ENCODE measurements at places on chromosomes 7 and 10.

GRCh38 chr10:75950997-75951589 is 519.7 kb downstream of the LRMDA start:
- no peak for DNase-seq

GRCh38 chr7:4948402-4948801 is 10.6 kb downstream of the MMD2 start:
- DNase-seq, result no peak

- no peak for DNase-seq
Observed at GRCh38 chr7:90660100-90660499, 64.0 kb downstream of the CDK14 start.

GRCh38 chr7:31036924-31037323 is 15.2 kb upstream of the ADCYAP1R1 start:
- no peak for DNase-seq

- no peak for DNase-seq
Observed at GRCh38 chr7:116805100-116805544, 57.3 kb upstream of the CAPZA2 start.

- no peak for DNase-seq
Observed at GRCh38 chr10:29285624-29286051, 3.2 kb upstream of the LYZL1 start.

DNA sequence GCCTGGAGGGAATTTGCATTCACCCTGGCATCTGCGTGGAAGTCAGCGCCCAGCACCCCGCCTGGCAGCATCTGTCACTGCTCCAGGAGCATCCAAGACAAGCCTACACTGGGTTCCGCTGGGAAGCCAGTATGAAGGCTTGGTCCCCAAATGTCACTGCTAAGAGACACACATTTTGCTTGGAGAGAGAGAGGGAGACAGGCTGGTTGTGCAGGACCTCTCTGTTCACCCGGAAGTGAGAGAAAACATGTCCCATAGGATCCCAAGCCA is 119.5 kb downstream of the SEC23IP start:
- DNase-seq, result no peak

DNA sequence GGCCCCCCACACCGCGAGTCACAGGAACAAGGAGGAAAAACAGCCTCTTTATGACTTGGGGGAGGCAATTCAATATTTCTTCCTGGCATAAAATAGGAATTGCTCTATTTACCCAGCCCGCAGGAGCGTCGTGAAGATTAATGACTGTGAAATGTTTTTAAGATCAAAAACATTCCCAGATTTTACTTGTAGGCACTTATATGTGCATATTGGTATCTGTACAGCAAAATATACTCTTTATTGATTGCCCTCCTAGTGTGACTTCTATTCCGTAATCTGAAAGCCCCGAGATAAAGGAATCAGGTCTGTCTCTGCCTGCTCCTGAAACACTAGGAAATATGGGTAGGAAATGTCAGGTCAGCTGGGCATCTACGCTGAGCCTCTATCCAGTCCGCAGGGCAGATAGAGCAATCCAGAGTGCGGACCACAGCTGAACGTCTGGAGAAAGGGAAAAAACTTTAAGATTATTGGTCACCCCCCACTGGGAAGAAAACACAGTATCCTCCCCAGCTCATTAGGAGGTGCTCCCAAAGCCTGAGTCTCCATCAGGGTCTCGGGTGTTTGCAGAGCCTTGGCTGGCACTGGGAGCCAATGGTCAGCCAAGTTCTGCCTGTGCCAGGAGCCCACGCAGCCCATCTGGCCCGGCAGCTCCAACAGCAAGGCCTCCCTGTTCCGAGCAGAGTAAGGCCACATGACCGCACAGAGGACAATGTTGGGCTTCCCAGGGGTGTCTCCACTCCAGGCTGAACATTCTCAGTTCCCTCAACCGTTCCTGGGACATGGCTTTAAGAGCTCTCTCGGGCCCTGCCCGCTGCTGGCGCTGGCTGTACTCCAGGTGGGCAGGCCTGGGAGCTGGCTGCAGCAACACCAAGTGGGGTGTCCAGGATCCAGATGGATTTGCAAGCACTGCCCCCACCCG is 7.7 kb downstream of the CTBP2 start:
- DNase-seq, result no peak

DNA sequence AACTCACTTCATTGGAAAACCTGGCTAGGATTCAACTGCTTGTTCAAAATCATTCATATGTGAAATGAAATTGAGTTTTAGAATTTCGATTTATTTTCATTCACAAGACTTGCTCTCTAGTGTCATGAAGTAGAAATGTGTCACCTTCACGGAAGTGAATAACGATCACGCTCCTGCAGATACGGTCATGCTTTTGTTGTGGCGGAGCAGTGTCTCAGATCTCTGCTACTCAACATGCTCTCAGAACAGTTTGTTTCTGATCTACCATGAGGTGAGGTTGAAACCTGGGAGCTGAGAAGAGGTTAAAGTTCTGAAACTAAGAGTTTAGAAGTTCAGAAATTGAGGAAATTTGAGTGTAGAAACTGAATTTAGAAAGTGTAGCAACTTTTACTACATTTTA is 13.8 kb upstream of the PITRM1 start:
- DNase-seq, result peak; percentile 66

GRCh38 chr10:32374605-32375004 is 27.6 kb upstream of the EPC1 start:
- DNase-seq, result no peak

- DNase-seq, result no peak
Observed at GRCh38 chr10:11553773-11554381, 57.6 kb downstream of the USP6NL start.

DNA sequence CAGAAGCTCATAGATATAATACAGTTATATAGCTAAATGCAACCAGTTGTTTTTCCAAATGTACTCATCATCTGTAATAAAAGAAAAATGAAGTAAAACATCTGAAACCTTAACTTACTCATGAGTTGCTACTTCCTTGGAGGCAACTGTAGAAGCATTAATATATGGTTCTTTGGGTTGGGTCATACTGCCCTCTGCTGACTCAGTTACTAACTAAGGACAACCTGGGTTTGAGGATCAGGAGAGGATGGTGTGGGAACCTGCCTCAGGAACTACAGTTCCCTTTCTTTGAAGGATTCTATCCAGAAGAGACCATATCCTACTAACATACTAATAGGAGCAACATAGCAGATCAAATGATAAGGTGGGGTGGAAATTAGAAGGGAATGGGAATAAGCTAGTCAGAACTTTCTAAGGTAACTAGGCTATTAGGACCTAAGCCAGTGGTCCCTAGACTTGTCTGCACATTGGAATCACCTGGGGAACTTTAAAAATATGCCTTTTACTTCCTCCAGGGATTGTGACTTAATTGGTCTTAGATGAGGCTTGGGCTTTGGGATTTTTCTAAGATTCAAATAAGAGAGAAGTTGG is 20.7 kb downstream of the COX15 start:
- peak; percentile 37 for DNase-seq

DNA sequence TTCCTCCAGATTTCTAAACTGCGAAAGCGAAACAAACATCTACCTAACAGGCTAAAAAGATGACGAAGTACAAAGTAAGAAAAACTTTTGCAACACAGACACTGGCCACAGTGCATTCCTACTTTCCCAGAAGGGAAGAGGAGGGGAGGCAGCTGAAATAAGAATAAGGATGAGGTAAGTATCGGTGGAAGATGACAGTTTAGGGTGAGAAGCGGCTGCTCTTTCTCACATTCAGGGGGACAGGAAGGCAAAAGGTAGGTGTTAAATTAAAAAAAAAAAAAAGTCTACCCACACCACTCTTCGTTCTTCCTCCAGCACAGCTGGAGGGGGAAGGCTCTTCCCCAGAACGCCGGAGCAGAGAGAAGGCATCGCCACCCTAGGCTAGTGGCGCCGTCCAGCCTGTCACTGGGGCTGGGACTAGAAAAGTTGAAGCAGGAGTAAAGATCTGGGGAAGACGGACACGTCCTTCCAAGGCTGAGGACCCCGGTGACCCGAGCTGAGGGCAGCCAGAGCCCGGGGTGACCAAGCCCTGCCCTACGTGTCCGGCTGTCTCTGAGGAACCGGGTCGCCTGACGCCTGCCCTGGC is 846 bp downstream of the DNAJC1 start:
- no peak for DNase-seq

GRCh38 chr7:147859033-147859432 is 731.5 kb upstream of the C7orf33 start:
- DNase-seq, result no peak

DNA sequence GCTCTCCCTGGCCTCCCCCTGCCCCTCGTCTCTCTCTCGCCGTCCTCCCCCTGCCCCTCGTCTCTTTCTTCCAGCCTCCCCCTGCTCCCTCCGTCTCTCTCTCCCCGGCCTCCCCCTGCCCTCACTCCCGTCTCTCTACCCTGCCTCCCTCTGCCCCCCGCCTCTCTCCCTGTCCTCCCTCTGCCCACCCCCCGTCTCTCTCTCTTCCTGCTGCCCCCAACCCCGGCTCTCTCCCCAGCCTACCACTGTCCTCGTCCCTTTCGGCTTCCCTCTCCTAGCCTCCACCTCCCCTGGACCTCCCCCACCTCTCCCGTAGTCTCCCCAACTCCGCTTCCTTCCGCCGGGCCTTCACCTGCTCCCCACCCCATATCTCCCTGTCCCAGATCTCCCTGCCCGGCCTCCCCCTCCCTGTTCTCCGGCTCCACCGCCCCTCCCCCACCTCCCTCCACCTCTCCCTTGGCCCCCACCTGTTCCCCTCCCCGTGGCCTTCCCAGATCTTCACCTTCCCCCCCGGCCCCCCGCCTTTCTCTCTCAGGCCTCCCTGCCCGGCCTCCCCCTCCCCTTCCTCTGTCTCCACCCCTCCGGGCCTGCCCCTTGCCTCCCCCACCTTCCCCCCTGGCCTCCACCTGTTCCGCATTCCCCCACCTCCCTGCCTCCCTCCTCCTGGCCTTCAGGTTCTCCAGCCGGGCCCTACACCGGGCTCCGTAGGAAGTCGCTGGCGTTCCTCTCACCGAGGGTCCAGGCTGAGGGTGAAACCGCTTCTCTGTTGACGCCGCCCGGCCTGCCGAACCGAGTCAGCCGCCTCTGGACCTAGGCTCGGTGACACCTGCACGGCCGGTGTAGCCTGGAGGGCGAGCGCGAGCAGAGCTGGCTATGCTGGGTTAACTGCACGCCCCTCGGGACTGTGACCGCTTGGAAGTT is 1.2 kb downstream of the GET4 start:
- DNase-seq, result no peak

DNA sequence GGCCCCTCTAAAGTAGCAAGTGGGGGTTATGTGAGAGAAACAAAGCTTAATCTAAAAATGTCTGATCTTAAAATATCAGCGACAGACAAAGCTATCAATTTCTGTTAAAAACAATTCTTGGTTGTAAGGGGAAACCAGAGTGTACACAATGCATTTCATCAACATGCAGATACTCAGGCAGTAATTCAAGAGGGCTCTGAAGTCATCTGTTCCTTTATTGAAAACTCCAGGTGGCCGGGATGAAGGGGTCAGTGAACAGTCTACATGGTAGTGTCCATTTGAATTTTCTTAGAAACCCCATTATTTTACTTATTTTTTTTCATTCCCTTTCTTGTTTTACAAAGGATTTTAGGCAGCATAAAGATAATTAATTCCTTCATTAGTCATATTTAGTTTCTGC is 36.7 kb upstream of the BTBD16 start:
- no peak for DNase-seq

- peak; percentile 56 for DNase-seq
Observed at GRCh38 chr7:104943502-104944343, 70.3 kb upstream of the KMT2E start.

- DNase-seq, result no peak
Observed at GRCh38 chr7:6022707-6023106, 8.5 kb upstream of the ANKRD61 start.

DNA sequence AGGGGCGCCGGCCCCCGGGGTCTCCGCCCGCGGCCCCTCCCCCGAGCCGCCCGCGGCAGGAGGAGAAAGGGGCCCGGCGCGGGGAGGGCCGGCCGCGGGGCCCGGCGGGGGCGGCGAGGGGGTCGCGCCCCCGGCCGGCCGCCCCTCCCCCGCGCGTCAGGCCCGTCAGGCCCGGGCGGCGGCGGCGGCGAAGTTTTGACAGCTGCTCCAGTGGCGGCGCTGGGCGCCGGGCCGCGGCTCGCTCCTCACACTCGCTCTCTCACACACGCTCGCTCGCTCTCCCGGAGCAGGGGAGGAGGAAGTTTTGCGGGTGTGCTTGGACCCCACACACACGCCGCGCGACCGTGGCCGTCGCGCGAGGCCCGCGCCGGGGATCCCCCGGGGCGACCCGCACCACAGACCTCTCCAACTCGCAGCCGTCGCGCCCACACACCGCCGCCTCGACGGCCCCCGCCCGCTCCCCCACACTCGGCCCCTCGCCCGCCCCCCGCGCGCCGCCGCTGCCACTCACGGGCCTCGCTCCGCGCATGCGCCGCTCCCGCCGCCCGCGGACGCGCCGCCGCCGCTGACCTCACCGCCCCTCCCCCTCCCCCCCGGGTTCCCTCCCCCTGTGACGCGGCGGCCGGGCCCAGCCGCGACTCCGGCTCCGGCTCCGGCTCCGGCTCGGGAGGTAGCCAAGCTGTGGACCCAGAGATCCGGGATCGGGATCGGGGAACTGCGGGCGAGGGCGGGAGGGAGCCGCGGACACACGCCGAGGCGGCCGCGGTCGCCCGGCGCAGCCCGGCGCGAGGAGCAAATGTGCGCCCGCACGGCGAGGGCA is 518 bp upstream of the KMT2C start:
- peak; percentile 94 for DNase-seq

All from CD4-positive, alpha-beta T cell treated with Interleukin-17A for 4 hours (primary cell).